ENCODE measurements at places on chromosomes 2 and 18.

DNA sequence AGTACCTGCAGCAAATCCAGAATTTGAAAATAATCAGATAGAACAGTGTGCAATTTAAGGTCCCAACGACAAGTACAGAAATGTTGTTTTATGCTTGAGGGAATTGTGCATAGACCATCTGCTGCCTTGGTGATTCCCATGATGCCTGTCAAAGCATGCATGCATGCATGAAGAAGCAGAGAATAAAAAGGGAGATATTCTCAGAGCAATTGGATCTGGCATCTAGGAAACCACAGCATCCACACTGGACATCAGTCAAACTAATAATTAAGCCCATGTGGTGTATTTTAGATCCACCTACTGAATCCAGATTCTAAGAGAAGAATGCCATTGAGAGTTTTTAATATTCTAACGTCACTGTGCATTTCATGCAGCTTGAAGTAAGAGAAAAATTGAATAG is 361.2 kb downstream of the FSIP2 start:
- DNase-seq = no peak

DNA sequence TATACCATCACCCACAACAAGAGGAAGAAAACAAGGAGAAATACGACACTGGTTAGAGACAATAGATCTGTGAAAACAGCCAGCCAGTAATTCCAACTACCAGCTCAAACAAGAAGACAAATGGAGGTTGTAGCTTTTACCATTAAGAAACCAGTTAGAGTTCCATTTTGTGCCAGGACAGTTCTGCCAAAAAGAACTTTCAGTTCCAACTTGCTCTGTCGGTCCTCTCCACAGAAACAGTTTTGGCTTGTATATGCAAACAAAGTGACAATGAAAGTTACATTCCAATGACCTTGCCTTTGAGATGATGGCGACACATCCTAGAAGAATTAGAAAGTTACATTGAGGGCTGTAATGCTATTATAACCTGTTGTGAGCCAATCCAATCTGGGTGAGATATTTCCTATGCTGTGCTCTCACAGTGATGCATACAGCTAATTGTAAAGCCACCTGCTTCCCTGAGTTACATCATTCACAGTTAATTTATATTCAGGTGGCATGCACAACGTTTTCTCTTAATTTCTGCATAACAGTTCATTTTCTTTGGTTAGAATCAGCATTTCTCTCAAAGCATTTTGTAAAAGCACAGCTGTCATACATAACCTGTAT is 1378.4 kb upstream of the PIK3C3 start:
- DNase-seq = no peak

DNA sequence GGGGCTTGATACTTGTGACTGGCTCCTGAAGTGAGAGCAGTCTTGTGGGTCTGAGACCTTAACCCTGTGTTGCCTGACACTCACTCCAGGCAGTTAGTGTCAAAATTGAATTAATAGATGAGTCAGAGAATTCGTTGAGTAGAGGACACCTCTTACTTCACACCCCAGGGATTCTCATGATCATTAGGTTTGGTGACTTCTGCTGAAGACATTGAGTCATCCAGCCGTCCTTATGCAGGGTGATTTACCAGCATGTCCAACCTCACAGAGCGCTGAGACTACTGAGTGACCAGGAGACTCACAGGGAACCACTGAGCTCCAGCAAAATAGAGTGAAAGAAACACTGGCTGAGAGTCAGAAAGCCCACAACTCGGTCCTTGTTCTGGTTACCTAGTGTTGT is 36.0 kb upstream of the EVA1A start:
- DNase-seq = no peak

DNA sequence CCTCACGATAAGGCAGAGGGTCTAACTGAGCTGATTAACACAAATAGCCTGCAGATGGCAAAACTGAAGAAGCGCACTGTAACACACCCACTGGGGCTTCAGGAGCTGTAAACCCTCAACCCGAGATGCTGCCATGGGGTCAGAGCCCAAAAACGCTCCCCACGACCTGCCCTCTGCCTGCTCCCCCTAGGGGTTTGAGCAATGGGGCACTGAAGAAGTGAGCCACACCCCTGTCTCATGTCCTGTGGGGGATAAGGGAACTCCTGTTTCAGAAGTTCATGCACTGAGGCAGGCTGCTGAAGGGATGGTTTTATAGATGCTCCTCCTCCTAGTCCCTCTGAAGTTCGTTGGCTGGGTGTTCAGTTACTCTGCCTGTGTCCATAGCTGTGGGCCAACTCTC is 105.9 kb upstream of the CELF4 start:
- DNase-seq = no peak

DNA sequence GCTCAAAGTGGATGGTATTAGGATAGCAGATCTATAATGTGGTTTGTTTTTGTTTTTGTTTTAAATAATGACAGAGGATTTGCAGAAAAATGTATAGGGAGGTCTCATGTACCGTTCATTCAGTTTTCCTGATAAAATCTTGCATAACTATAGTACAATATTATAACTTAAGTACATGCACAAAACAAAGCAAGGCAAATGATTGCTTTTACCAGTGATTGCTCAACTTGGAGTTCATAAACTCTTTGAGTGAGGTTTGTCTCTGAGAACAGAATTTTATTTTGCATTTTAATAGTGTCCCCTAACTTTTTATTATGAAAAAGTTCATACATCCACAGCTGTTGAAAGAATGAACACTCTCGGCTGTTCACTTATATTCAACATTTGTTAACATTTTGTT is 96.6 kb downstream of the MAP4K4 start:
- DNase-seq = no peak

GRCh38 chr2:171383134-171383533 is 50.7 kb downstream of the METTL8 start:
- no peak for DNase-seq

GRCh38 chr2:39865751-39866150 is 86.7 kb upstream of the THUMPD2 start:
- no peak for DNase-seq

DNA sequence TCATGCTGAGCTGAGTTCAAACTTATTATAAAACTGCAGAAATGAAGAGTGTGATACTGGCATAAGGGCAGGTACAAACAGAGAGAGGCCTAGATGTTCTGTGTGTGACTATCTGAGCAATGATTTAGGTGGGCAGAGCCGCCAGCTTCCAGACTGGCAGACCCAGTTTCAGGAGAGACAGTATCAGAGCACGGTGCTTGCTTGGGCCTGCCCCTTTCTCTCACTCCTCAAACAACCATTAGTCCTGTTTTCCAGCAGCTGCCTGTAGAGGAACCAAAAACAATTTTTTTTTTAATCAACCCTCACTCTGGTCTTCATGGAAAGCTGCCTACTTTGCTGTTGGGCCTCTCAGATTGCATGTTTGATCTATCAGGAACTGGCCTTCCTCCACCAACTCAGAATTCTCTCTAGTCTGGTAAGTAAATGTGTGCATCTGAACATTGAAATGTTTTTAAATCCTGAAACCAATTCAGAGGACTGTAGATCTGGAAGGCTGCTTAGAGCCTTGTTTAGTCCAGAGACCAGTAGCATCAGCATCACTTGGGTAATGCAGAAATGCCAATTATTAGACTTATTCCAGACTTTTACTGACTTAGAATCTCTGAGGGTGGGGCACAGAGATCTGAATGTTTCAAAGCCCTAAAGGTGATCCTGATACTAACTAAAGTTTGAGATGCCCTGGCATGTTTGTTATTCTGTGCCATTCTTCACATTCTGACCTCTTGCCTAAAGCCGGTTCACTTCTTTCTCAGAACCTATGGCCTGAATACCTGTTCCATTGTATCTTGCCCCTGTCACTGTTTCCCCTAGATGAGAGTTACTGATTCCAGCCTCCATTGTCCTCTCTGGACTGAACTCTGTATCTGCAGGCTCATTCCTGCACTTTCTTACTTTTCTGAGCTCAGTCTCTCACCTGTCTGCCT is 24.8 kb upstream of the CRIM1 start:
- no peak for DNase-seq

GRCh38 chr18:49520661-49521145 is 33.7 kb upstream of the C18orf32 start:
- peak; percentile 39 for DNase-seq

GRCh38 chr18:49795612-49796552 is 17.5 kb downstream of the ACAA2 start:
- DNase-seq = no peak

DNA sequence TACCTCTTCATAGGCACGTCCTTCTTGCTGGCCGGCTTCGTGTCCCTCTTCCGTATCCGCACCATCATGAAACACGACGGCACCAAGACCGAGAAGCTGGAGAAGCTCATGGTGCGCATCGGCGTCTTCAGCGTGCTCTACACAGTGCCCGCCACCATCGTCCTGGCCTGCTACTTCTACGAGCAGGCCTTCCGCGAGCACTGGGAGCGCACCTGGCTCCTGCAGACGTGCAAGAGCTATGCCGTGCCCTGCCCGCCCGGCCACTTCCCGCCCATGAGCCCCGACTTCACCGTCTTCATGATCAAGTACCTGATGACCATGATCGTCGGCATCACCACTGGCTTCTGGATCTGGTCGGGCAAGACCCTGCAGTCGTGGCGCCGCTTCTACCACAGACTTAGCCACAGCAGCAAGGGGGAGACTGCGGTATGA is 2.3 kb downstream of the FZD7 start:
- DNase-seq = no peak

GRCh38 chr2:191122638-191123294 is 28.0 kb downstream of the STAT4 start:
- no peak for DNase-seq

DNA sequence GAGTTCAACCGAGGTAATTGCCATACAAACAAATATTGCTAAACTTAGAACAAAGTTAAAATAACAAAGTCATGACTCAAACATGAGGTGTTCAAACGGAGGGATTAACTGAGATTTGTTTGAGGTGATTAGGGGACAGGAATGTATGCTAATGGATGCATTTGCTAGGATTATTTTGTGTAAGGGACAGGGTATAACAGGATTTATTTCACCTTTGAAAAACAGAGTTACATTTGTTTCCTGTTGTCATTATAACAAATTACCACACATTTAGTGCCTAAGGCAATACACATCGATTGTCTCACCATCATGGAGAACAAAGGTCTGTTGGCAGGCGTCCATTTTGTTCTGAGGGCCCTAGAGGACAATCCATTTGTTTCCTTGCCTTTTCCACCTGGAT is 304.3 kb upstream of the CNTNAP5 start:
- no peak for DNase-seq

DNA sequence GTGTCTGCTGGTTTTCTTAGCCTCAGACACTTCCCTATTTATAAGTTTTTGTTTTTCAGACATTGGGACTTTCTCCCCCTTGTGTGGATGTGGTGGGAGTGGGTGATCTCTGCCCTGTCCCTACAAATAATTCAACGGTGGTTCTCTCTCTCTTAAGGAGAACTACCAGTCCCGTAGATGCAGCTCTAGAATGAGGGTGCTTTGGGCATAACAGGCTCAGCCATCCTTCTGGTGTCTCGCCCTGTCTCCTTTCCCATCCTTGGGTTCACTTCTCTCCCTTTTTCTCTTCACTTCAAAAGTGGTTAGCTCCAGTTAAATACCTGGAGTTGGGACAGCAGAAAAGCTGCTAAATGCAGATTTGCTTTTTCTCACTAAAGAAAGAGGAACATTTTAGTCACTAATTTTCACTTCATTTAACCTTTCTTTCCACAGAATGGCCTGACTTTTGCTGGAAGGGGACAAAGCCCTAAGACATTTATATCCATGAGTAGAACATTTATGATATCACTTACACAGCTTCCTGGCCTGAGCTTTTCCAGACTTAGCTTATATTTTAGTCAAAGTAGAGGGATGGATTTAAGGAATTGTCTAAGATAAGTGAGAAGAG is 121.2 kb upstream of the CXCR4 start:
- no peak for DNase-seq

- no peak for DNase-seq
Measured at GRCh38 chr2:98912957-98913915, 22.8 kb downstream of the CRACDL start.

DNA sequence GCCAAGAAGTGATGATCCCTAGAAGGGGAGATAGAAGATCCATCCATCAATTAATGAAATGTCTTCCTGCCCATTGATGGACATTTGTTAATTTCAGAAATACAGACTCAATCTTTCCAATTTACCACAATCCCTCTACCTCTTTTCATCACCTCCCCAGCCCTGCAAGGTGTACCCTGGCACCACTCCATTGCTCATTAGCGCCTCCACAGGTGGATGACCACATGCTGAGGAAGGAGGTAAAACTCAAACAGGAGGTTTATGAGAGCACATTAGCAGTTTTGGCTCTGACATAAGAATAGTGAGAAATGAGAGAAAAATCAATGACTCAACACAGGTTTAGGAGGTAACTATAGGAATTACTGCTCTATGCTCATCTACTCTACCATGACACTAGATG is 208.0 kb downstream of the C1D start:
- no peak for DNase-seq

DNA sequence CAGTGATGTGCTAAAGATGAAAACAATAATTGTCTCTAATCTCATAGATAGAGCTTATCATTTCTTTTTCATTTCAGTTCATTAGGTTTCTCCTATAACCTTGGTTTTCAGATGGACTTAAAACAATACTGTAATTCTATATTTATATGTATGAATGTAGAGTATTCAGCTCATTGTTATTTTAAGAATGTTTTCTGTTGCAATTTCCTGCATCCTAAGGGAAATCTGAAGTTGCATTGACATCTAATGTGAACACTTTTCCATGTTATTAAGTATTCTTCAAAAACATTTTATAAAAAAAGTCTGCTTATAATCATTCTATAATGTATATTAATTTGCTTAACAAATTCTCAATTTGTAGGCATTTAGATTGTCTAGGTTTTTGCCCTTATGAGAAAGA is 288.9 kb downstream of the XIRP2 start:
- no peak for DNase-seq

GRCh38 chr2:189937691-189938090 is 124.8 kb downstream of the MSTN start:
- no peak for DNase-seq

GRCh38 chr2:188973641-188974040 is 532 bp upstream of the COL3A1 start:
- no peak for DNase-seq

Data from D721Med (cell line).